Stimulated activated CD4-positive, alpha-beta T cell treated with anti-CD3 and anti-CD28 coated beads, Interleukin-1b, Interleukin-23, amount 100 ng/mL, for 48 hours (primary cell): ENCODE measurements at places on chromosomes 2 and 18.

DNA sequence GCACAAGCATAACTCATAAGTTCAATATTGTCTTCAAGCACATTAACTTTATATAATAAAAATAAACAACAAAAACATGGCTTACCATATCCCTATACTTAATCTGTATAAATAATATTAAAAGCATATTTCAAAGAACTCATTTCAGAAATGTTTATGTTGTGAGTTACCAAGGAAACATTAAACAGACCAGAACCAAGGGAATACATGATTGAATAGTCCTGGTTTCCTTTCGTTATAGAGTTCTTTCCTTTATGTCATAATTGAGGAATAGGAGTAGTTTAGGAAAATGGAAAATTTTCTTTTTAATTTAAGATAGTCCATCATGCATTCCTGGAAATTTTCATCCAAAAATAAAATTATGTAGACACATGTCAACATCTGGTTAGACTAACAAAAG is 343.0 kb downstream of the ERBB4 start:
- DNase-seq = no peak

DNA sequence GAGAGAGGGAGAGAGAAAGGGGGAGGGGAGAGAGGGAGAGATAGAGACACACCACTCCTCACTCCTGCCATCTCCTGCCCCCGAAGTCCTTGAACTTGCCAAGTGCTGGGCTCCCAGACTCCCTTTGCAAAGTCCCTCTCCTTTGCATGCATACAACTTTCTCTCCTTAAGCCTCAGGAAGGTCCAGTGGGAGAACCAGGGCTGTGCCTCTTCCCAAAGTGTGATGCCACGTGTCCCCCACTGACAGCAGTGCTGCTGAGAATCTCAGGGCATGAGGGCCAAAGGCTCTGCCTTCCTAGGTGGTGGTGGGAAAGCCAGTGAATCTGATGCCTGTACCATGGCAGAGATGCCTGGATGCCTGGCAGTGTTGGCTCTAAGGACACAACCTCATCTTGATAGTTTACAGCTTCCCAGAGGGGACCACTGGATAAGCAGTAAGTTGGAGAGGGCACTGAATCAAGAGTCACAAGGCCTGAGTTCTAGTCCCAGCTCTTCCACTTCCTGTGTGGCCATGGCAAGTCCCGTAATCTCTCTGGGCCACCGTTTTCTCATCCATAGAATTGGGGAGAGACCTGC is 103.4 kb downstream of the CLIP4 start:
- DNase-seq = no peak

DNA sequence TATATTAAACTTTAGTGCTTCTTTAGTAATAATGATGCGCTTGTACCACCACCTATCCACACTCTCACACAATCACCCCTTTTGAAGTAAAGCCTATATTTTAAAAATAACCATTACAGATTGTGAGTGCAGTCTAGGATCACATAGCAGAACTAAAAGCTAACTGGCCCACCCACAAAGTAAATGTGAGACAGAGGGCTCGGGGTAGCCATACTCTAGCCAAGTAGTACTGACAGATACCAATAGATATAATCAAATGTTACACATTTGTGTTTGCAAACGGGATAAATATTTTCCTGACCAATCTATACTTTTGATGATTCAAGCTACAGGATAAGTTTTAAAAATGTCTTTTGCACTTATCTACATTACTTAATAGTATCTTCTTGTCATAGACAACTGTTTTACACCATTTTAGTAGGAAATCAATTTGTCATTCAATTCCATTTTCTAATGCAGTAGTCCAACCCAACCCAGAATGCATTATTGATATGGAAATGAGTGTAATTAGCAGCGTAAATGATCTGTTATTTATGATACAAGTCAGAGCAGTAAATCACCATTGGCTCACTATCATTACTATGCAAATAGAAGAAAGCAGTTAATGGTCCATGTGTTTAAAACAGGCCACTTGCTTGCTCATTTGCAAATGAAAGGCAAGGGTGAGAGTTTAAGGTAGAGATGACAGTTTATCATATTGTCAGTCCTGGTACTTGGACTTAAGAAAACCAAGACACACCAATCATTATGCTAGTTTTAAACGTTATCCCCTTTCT is 111.8 kb downstream of the ERBB4 start:
- DNase-seq = no peak

- DNase-seq = no peak
These were observed 4.8 kb upstream of the DSG2 start for GRCh38 chr18:31493171-31493570.

GRCh38 chr2:158142165-158142564 is 40.5 kb downstream of the UPP2 start:
- no peak for DNase-seq

DNA sequence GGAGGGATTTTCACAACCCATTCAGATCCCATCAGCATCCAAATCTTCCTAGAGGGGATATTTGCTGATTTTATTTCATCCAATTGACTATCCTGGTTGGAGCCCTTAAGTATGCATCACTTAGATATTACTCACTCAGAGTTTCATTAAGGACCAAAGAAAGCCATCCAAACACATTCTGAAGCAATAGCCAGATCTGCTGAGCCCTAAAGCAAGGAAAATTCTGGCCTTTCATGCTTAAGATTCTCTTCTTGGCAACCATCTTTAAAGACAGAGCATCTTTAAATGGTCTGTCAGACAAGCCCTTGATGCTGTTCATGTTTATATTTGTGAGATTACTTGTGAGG is 40.9 kb upstream of the C1D start:
- DNase-seq = no peak

DNA sequence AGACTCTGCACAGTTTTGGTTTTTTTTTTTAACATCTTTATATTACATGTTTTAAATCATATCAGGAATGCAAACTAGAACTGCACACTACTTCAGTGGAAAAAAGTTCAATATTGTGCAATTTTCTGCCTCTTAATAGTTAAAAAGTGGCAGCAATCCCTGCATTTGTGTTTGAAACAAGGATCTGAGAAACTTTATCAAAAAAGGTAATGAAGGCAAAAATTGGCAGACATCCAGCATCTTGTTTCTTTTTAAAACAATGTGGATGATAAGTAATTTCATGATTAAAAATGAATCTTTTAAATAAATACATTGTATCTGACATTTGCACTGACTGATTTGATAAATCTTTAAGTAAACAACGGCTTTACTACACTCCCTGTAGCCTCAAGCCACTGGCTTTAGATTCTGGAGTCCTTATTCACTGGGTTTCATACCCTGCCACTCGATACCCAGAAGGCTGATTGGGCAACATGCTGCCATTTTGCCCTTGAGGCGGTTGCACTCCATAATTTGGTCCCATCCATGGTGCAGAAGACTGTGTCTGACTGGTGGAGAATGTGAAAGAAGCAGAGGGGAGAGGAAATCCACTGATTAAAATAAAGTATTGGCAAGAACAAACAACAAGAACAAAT is 21.6 kb upstream of the C2orf42 start:
- DNase-seq = no peak

GRCh38 chr2:106334802-106335201 is 133.4 kb downstream of the RGPD3 start:
- DNase-seq = no peak

- DNase-seq = no peak
These were observed 195.5 kb downstream of the ANKRD30BL start for GRCh38 chr2:131966256-131966655.

- DNase-seq = no peak
These were observed 42.2 kb upstream of the TBR1 start for GRCh38 chr2:161373942-161374341.

- no peak for DNase-seq
These were observed 143.4 kb downstream of the COL6A3 start for GRCh38 chr2:237270520-237270919.

DNA sequence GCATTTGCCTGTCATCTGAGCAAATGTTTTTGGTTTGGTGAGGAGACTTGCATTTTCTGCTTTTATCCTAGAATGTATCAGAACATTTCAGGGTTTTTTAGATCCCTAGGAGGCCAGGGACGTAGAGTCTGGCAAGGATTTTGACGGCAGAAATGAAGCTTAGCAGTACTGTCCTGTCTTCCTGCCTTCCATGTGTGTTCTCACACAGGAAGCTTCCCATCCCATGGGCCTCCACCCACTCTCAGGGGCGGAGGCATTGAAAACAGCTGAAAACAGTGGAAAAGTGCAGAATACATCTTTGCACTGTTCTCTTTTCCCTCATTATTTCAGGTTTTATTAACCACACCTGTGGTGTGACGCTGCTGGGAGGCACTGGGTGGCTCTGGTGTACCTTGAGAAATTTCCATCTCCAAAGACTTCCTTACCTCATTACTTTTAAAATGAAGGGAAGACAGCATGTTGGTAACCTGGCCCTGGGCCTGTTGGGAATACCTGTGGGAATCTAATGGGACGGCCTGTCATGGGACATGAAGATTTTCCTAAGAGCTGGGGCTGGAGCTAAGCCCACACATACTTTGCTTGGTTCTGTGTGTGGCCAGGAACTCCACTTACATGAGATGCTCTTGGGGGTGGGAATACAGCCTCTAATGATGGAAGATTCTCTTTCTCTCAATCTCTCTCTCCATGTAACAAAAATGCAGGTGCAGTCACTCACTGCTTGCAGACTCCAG is 20.5 kb downstream of the PCARE start:
- no peak for DNase-seq

- no peak for DNase-seq
These were observed 45.6 kb downstream of the ZNF519 start for GRCh38 chr18:14086458-14087231.
